ENCODE measurements at places on chromosomes 2 and 18.

- DNase-seq = no peak
Observed at GRCh38 chr2:3902131-3902530, 198.8 kb downstream of the DCDC2C start.

DNA sequence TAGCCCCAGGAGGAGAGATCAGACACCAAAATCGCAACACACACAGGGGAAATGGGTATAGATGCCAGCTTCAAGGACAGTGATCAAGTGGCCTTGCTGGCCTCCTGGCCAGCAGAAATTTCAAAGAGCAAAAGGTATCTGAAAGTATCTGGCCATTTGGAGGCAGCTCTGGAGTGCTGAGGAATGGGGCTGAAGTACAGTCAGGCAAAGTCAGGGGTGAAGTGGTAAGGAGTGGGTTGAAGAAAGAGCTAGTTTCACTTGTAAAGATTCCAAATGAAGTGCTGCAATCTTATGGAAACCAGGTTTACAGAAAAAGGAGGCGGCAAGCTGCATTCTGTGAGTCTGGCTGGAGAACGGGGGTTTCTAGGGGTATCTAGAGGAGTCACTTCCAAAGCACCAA is 19.2 kb upstream of the PCBP1 start:
- no peak for DNase-seq

DNA sequence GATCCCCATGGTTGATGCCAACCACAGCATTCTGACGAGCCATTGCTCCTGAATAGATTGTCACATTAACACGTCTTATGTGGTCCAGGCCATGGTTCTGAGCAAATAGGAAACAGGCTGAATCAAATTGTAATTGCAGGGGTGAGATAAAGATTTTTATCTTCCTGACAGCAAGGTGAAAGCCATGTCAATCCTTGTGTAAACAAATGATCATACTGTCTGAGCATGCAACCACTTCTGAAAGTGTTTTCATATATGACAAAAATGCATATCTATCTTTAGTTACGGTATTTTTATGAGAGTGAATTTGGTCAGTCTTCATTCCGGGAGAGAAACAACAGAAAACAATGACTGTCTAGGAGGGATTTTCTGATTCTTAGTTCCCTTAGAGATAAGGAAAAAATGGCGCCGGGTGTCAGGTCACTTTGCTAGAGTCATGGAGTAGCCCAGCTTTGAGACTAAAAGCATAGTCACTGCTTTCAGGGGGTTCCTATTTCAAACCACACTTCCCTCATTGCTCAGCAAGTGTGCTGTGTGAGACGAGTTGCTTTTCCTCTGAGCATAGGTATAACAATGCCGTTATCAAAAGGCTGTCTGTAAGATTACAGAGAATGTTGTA is 958.9 kb downstream of the DCDC2C start:
- no peak for DNase-seq

GRCh38 chr2:98912221-98912851 is 23.7 kb downstream of the CRACDL start:
- DNase-seq = no peak

DNA sequence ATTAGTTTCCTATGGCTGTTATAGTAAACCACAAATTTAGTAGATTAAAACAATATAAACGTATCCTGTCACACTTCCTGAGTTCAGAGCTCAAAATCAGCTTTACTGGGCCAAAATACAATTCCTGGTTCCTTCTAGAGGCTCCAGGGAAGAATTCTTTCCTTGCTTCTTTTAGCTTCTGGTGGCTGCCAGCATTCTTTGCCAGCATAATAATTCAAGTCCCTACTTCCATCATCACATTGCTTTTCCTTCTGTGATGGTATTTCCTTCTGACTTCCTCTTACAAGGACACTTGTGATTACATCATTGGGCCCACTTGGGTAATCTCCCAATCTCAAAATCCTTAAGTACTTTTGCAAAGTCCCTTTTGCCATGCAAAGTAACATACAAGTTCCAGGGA is 40.6 kb downstream of the MOB4 start:
- DNase-seq = no peak

DNA sequence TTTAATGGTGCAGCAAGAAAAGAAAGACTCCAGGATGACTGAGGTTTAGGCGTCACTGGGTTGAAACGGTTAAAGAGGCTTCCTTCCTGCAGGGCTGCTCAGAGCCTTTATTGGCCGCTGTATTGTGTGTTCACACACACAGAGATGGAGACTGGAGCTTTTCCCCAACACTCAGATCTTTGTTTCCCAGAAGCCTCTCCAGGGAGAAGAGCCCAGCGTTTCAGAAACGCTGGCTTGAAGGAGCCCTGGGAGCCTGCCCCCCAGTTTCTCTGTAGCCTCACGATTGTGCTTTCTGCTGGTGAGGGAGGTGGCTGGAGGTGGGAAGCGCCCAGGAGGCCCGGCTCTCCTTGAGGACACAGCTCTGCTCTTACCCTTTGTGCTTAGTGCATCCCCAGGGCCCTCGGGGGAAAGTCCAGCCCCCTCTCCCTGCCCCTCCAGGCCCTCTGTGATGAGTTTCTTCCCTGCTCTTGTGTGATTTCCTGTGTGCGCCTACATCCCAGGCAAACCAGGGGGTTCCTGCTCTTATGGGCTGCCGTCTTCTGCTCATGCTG is 37.1 kb downstream of the RRM2 start:
- no peak for DNase-seq

GRCh38 chr2:213766465-213766901 is 482.2 kb downstream of the SPAG16 start:
- no peak for DNase-seq

DNA sequence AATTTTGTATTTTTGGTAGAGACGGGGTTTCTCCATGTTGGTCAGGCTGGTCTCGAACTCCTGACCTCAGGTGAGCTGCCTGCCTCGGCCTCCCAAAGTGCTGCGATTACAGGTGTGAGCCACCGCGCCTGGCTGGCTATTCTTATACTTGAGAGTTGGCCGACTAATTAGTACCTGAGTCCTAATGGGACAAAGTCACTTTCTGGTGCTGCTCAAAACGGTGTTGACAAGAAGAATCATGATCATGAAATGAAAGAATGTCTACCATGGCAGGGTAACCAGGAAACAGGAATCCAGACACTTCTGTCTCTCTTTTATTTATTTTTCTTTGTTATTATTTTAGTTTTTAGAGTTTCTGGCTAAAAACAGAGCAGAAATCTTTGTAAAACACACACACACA is 54.7 kb upstream of the RAB6D start:
- DNase-seq = no peak

- DNase-seq = no peak
Observed at GRCh38 chr2:185279999-185280398, 458.6 kb upstream of the FSIP2 start.

- no peak for DNase-seq
Observed at GRCh38 chr18:79779700-79780190, 18.0 kb upstream of the KCNG2 start.

GRCh38 chr2:127046579-127046978 is 60.4 kb downstream of the BIN1 start:
- peak; percentile 49 for DNase-seq

DNA sequence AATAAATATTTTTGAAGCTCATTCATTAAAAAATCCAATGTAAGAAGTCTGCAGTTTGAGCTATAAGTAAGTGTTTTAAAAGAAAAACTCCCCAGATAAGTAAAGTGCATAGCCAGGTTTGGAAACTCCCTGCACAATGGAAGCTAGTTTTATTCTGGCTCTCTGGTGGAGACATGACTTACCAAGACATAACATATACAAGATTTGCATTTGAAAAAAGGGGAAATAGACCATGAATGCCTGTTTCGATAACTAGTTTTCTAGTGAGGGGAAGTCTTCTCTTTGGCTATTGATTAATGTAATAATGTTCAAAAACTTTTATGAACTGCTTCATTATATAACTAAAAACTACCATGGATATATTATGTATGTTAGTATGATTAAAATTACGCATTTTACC is 435.2 kb downstream of the ARHGAP15 start:
- DNase-seq = no peak

DNA sequence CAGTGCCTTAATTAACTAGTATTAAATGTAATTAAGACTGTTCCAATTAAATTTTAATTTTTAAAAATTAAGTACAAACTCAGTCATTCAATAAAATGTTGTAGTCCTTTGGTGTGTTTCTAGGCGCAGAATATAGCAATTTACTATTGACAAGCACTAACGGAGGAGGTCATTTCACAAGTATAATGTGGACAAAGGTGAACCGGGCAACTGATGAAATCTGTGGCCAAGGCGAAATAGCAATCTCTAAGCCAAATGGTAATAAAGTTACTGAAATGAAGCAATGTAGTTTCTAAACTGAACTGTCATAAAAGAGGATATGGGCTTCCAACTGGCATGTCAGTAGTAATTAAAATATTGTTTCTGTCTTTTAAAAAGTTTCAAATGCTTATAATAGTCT is 27.5 kb downstream of the FIGN start:
- DNase-seq = no peak

DNA sequence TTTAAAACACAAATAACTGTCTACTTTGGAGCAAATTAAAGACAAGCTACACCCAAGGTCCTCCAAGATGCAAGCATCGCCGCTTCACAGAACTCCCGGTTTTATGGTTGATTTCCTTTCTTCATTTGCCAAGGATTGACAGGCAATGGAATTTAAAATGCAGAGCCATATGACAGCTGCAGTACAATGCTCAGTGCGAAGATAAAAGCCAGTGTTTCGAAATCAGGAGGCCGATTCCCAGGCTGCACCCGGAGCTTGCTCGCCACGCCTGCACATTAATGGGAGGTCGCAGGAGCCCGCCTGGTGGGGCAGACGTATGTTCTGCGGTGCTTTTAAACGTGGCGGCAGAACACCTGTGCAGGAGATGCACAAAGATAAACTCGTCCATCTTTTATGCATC is 727.6 kb upstream of the SOX11 start:
- DNase-seq = no peak

DNA sequence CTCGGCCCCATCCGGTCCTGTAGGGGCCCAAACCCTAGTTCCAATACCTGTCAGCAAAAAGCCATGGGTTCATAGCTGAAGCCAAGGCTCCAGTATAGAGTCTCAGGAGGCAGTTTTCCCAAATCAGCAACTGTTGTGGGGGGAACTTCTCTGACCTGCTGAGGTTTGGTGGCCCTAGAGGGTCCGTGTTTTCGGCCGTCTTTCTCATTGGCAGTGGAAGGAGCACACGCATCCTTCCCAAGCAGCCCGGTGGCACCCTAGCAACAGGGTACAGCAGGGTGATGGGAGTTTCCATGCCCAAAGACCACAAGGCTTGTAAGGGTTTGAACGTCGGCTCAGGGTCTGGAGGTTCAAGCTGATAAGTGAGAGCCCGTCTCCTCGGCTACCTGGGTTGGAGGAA is 6.6 kb downstream of the FOSL2 start:
- no peak for DNase-seq

GRCh38 chr2:145044491-145044890 is 524.6 kb upstream of the ZEB2 start:
- DNase-seq = no peak

DNA sequence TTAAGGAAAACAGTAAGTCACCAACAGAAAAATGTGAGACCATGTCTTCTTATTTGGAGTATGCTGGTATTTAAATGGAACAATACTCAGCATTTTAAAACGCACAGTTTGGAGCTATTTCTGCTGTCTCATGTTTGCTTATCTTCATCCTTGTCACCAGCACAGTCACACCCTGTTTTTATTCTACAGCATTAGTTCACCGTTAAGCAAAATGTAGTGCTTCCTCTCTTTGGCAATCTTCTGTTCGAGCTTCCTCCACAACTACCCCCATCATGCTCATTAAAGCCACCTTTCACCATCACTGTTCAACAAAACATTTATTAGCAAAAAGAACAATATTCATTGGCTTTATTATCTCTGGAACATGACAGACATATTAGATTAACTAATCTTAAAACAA is 64.0 kb downstream of the SLC40A1 start:
- DNase-seq = no peak

DNA sequence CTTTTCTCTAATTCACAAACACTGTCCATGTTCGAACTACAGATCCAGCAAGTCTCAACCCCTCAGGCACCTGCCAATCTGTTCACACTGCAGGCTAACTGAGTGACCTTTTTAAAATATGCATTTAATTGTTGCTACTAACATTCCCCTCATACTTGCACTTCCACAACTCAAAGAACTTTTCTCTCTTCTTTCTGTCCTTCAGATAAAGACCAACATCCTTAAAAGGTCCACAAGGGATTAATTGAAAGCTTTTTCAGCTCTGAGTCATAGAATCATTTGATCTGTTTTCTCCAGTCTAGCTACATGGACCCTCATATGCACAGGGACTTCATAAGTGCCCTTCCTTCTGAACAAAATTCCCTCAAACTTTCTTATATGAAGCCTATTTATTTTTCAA is 1321.2 kb downstream of the DPP10 start:
- DNase-seq = no peak

- DNase-seq = no peak
Observed at GRCh38 chr2:189151906-189152305, 27.7 kb downstream of the COL5A2 start.

GRCh38 chr18:62524440-62525200 is 1.8 kb downstream of the ZCCHC2 start:
- peak; percentile 49 for DNase-seq

DNA sequence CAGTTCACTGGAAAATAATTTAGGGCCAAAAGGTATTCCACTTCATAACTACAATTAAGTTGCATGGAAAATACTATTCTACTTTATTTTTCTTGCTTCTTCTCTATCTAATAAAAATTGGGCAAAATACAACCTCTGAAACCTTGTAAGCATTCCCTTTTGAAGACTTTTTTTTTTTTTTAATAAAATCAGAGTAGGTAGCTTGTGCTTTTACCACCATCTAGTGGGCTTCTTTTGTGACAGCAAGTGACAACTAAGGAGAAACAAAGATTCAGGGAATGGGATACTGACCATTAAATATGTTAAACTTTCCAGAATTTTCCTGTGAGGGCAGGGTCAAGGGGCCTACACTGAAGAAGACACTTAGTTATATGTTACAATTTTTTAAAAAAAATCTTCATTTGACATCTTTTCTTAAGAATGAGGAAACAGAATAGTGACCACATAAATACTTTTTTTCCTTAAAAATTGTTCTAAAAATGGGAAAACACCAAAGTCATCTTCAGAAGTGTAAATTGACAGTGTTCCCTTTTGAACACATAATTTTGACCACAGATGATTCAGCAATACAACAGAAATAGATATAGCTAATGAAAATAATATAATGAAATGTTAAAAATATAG is 1183.2 kb upstream of the ACVR2A start:
- DNase-seq = peak; percentile 30

- DNase-seq = no peak
Observed at GRCh38 chr2:1377473-1377872, 35.8 kb upstream of the TPO start.

Data from Caco-2 (cell line).